Fibroblast of the conjunctiva (primary cell): ENCODE measurements at places on chromosomes 11 and 22.
A peak's percentile ranks its signal among the peaks of the same experiment; 100 is the strongest.

GRCh38 chr11:84923489-84923888, 703.7 kb downstream of the DLG2 start:
- DNase-seq, result no peak

DNA sequence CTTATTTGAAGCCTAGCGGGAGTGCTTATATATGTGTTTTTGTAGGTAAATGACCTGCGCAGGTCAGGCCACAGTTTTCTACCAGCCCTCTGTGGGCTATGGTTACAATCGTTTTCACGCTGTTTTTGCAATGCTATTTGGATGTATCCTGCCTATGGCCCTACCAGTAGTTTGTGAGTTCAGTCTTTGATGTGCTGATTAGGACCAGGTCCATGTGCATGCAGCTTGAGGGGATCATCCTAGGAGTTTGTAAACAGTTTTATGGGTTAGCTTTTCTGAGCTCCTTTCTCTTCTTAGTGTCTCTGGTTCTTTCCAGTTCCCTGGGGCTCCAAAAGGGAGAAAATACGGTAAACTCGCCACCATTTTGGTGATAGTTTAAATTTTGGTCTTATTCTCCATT, 142.5 kb downstream of the LDLRAD3 start:
- no peak for DNase-seq

GRCh38 chr11:93407777-93408401, 77.3 kb downstream of the DEUP1 start:
- peak; percentile 9 for DNase-seq

DNA sequence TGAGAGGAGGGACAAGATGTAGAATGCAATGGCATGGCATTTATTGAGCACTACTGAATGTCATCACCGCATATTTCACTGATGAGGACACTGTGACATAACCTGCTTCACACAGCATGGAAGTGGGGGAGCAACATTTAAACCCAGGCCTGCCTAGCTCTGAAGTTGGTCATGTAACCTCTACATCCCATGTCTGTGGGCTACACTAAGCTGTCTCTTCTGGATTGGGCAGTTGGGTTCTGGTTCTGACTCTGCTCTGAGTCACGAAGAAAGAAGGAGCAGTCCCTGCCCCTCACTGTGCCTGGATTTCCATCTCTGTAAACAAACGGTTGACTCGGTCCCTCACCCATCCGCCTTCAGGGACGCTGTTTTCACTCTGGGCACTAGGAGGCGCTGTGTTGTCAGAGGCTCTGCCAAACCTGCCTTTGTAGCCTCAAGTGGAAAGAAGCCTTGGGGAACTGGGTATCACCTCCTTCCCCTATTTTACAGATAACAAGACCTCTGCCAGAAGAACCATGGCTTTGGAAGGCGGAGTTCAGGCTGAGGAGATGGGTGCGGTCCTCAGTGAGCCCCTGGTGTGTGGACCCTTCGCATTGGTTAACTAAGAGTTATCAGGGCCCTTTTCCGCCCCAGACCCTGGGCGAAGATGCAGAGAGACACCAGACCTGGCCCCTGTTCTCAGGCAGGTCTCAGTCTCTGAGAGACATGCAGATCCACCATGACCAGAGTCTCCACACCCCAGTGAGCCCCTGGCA, 12.7 kb upstream of the ARHGEF17 start:
- DNase-seq, result no peak

DNA sequence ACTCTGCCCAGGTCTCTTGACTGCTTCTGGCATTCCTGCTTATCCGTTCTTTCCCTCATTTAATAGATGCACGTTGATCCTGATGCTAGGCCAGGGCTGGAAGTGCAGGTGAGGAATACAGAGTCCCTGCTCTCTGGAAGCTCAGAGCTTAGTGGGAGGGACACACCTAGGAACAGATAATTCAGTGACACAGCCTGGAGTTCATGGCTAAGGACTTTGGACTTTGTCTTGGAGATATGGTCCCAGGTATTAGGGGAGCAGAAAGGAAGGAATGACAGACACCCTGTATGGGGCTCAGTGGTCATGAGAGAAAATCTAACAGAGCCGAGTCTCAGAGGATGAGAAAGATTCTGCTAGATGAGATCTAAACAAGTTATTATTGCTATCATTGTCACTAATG, 160.6 kb downstream of the PKNOX2 start:
- DNase-seq, result no peak

DNA sequence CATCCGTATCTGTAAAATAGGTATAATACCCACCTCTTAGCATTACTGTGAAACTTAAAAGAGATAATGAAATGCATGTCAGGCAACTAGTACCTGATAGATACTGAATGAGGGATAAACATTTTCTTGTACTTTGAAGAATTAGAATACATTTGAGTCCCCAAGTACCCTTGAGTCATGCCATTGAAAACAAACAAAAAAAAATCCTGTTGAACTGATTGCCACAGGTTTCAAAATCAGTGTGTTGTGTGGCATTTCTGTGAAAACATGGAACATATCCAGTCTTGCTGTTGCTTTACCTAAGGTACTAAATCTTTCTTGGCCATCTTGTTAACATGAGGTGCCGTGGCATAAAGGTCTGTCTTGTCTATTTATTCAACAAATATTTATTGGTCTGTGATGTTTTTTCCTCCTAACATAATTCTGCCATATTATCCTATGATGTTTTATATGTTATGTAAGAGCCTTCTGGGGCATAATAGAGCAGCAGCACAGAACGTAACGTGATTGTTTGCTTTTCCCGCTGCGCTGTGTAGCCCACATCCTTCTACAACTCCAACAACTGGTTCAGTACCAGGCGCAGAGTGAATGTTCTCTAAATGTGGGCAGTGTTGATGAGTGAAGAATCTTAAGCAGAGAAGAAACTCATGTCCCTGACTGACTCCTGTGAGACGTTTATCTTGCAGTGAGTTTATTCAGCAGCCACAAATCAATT, 79.3 kb upstream of the RAB1B start:
- DNase-seq, result no peak

GRCh38 chr11:17805873-17806272, 71.3 kb downstream of the KCNC1 start:
- no peak for DNase-seq

DNA sequence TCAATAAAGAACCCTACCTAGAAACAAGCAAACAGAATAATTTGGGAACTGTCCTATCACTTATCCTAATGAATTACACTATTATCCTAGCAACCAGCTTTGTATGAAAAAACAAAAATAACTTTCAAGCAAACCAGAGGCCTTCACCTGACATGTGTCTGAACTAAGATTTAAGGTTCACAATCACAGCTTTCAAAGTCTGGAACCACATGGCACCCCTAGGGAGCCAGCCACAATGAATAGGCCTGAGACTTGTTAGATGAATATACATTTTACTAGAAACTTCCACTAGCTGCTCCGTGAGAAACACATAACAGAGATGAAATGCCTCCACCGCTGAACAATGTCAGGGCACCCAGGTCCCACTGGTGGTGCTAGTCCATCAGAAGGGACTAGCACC, 65.8 kb upstream of the CYP2D6 start:
- no peak for DNase-seq

DNA sequence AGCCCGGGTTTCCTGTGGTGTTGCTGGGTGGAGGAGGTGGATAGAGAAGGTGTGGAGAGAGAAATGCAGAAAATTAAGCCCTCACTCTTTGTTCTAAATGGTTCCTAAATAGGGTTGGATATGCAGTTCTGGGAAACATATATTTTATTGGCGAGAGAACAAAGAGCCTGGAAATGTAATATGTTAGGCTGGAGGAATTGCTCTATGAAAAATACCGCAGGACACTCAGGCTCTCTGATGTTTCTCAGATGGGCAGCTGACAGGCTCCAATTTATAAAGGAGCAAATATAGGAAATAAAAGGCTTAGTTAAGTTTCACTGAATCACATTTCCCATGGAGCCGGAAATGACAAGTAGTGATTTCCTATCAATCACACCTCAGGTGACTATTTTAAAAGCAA, 428.0 kb downstream of the TMEM135 start:
- no peak for DNase-seq

DNA sequence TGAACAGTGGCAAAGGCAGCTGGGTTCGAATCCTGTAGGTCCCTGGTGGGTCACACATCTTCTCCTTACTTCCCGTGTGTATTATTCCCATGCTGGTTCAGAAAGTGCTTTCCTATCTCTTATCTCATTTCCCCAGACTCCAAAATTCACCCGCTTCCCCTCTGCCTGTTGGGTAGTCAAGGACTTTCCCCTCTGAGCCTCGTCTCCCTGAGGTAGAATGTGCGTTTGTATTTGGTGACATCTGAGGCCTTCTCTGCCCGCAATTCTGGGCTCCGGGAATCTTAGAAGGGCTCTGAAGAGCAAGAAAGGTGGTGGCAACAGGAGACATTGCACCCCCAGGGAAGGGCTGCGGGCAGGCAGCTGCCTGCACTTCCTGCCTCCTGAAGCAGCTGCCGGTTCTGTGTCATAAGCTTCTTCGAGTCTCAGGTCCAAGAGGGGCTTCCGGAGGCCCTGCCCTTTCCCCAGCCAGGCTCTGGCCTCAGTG, 5.9 kb downstream of the LRRC32 start:
- no peak for DNase-seq

DNA sequence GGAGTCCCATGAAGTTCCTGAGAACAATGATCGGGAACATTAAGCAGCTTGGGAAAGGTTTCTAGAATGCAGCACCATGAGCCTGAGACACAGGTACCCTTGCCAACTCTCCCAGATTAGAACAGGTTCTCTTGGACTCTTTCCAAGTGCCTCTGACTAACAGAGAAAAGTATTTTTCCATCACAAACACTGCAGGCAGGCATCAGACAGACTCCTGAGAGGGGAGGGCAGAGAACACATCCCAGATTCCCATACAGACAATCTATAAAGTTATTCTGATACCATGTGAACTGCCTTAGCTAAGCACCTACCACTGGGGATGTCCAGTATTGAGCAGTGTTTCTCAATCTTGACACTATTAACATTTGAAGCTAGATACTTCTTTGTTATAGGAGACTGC, 27.3 kb downstream of the SERGEF start:
- DNase-seq, result peak; percentile 12

- no peak for DNase-seq
These were observed 2.3 kb upstream of the PVALB start for GRCh38 chr22:36819112-36819511.

GRCh38 chr11:8658321-8659057, 24.0 kb downstream of the TRIM66 start:
- DNase-seq, result peak; percentile 65
